ENCODE measurements at places on chromosomes 1 and 21.

GRCh38 chr1:202915146-202915545 is 11.9 kb downstream of the KLHL12 start:
- DNase-seq: no peak

DNA sequence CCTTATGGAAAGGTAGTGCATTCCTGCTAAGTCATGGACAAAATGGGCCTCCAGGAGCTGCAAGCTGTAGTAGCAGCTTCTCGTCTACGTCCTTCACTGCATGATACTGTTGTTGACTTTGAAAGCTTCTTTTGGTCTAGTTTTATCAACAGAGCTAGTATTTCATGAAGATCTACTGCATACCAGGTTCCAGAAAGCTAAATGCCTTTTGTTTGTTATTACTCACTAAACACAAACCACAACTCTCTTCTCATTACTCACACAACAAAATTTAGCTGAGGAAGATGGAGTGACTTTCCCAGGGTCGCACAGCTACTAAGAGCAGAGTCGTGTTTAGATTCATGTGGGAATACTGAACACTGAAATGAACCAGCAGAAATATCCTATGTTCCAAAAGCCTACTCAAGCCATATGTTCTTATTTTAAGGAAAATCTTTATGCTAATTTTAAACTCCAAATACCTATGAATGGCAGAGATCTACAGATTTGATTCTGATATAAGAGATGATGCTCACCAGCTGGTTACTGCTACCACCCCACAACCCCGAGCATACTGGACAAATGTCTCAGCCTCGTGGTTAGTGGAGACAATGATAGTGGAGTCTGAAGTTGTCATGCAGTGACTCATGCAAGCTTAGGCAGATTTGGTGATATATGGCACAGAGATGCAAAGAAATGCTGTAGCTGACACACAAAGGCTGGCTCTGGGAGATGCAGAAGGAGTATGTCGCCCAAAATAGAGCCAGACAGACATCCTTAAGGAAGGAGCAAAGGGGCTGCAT is 20.6 kb downstream of the PGBD2 start:
- no peak for DNase-seq

GRCh38 chr21:15514073-15514946 is 215.5 kb upstream of the USP25 start:
- DNase-seq: no peak

DNA sequence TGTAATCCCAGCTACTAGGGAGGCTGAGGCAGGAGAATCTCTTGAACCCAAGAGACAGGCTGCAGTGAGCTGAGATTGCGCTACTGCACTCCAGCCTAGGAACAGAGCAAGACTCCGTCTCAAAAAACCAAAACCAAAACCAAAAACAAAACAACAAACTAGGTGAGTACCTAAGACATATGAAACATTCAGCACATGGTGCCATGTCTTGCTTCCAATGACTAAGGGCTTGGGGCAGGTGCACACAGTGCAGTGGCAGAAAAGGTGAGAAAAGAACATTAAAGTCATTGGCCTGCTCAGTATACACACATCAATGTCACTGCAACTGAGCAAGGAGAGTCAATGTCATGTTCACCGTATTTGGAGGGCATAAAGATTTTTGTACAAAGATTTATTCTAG is 4.1 kb upstream of the ACTA1 start:
- no peak for DNase-seq

DNA sequence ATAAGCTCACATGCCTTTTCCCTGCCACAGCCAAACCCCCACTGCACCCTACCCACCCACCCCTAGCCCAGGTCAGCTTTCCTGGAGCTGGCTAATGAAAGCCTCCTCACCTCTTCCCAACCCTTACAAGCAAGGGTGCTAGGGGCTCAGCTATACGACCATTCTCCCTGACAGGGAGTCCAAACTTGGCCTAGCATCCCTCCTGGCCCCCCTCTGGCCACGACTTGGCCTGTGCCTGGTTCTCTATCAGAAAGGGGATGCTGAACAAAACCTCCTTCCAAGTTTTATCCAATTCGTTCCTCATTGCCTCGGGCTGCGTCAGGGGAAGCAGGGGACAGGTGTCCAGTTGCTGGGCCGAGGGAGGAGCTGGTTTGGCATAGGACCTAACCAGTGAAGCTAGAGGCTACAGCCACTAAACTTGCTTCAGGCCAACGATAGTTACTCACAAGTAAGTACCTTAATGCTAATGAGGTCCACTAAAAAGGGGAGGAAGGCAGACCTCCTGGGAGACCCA is 8.6 kb downstream of the TMEM81 start:
- no peak for DNase-seq

Measured in NCI-H748 treated with DMSO at 0.1 percent for 48 hours (cell line).